Activated CD8-positive, alpha-beta memory T cell treated with anti-CD3 and anti-CD28 coated beads for 48 hours (primary cell): ENCODE measurements at places on chromosomes 4 and X.

DNA sequence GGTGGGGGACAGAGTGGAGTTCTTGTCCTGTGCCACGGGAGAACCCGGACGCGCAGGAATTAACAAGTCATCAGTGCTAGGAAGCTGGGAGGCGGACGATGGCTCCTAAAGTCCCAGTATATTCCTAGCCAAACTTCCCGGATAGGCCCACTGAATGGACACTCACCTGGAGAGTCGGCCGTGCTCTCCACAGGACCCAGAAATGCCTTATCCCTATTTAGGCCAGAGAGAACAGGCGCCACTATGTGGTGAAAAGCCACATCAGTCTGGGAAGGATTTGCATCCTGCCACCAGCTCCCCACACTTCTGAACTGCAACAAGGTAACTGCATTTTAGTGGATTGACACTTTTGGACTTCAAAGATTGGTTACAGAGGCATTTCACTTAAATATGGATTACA, 1.1 kb downstream of the CFAP299 start:
- no peak for DNase-seq

GRCh38 chr4:151798678-151799416, 38.0 kb upstream of the GATB start:
- no peak for DNase-seq

DNA sequence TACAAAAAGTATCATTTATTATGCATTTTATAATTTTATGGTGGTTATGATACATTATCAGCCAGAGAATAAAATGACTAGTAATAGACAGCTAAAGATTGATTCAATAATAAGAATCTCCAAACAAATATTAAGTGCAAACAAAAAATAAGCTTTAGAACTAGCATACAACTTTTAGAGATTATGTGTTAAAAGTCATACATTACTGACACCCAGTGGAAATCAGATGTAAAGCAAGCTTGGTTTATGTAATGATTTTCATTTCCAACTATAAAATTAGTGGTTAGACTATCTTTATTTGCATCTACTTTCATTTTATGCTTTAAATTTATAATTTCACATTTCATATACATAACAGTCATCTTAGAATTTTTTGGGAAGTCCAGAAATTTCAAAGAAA, 57.7 kb downstream of the IL13RA2 start:
- DNase-seq, result no peak

DNA sequence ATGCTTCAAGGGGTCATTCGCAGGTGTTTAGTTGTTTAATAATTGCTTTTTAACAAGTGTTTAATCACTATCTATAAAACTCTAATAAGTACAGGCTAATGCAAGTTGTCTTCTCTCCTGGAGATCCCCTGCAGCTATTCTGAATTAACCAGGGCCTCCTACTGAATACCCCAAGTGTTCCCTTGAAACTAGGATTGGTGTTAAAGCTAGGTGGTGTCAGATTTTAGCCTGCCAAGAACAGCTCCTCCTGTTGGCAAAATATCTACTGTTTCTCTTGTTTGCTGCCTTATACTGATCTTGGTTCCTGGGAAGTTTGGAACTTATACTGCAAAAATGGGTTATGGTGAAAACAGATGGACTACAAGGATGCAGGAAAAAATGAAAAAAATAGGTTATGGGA, 26.1 kb upstream of the TMEM154 start:
- DNase-seq, result no peak

- no peak for DNase-seq
Observed at GRCh38 chr4:78768452-78769180, 7.5 kb upstream of the BMP2K start.

- DNase-seq, result no peak
Observed at GRCh38 chr4:39718366-39719323, 20.7 kb downstream of the UBE2K start.

DNA sequence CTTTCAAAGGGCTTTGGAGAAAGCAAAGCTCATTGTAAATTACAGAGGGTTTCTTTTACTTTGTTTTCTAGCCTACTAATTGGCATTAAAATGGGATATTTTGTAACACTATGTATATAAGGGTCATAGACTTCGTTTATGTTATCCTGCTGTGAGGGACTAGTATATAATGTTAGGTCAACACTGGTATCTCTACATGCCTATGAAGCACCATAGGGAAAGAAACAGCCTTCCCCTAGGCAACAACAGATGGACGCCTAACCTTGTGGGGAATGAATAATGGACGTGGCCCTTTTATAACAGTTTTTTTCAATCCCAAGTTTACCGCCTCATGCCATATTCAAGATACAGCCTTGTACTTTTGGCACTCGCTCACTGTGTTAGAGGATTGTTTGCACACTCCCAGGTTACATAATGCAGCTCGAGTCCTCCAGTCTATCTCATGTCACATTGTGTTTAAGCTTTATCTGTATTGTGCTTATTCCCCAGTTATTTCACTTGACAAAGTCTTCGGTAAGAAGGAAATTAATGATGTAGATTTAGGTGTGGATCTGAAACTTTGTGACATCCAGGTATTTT, 711.0 kb downstream of the RPA4 start:
- no peak for DNase-seq
